ENCODE measurements at places on chromosomes 1 and 21.

GRCh38 chr1:56258371-56258770, 321.0 kb downstream of the PLPP3 start:
- no peak for DNase-seq

- no peak for DNase-seq
These were observed 165.0 kb downstream of the PLXNA2 start for GRCh38 chr1:208079161-208079560.

DNA sequence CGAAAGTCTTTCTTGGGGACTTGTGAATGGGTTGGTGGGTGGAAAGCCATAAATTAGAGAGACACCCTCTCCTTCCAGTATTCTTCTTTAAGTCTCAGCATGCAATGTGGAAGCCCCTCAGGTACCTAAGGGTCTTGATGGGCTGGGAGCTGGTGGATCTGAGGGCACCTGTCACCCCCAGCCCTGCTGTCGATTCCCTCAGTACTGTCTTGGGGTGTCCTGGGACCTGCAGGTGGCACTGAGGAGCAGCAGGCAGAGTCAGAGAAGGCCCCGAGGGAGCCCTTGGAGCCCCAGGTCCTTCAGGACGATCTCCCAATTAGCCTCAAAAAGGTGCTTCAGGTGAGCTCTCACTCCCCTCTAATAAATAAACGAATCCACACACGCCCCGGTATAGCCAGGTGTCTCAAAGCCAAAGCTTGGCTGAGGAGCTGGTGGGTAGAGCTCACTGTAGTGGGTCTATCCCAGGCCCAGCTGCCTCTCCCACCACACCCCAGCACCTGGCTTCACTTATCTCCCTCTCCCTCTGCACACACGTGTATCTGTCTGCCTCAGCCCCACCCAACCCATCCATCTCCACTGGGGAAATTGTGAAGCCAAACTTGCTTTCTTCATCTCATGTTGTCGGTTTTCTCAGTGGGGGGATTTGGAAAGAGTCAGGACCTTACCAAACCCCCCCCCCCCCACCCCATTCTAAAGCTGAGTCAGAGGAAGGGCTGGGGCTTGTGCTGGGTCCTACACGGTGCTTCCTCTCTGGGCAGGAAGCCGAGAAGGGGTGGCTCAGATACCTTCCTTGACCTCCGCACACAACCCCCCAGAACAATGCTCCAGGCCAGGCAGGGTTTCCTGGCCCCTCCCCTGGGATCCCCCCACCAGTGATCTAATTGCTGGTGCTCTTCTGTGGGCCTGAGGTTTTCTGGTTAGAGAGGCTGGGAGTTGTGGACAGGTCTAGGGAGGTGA, 1.6 kb downstream of the ADAM15 start:
- DNase-seq: no peak

DNA sequence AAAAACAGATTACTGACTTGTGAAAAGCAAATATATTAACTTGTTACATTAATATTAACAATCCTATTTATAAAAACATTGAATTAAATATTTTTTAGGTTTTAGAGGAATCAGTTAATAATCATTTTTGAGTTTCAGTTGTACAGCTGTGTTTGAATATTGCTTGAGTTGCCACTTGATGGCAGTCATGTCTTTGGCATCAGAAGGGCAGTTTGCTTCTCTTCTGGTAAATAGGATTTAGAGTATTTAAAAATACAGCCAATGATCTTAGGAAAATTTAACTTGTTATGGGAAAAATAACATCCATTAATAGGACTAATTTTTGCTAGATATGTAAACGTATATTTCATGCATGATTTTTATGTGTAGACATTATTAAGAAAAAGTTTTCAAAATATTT, 234.1 kb downstream of the NCAM2 start:
- no peak for DNase-seq

GRCh38 chr1:161068306-161069234, 1.1 kb downstream of the ARHGAP30 start:
- peak; percentile 53 for DNase-seq

DNA sequence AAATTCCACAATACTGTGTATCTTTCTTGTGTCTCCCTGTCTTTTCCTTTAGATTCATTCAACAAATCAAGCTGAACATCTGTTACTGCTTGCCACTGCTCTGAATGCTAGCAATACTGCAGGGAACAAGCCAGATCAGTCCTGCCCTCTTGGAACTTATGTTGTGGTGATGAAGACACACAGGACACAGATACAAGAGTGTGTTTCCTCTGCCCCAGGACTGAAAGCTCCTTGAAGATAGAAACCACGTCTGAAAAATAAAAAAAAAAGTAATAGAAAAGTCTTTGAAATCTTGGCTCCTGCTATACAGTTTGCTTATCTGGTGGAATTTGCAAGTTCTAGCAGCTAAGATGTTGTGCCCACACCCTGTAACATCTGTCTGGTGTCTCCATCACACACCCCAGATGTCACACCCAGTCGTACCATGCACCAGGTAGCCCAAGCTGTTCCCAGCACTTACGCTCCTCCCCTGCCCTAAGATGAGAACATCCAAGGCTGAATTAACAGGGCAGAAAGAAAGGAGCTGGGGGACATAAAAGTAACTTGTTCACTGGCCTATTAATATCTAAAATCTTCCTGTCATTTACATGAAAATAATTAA, 80.2 kb upstream of the GALNT2 start:
- no peak for DNase-seq

- no peak for DNase-seq
These were observed 12.4 kb upstream of the LRRN2 start for GRCh38 chr1:204697893-204698292.

GRCh38 chr1:234478152-234478480, 863 bp downstream of the TARBP1 start:
- DNase-seq: peak; percentile 82

- DNase-seq: no peak
These were observed 7.4 kb upstream of the ATP2B4 start for GRCh38 chr1:203619091-203619780.

GRCh38 chr21:14583629-14584255, 37.6 kb upstream of the SAMSN1 start:
- no peak for DNase-seq

- no peak for DNase-seq
These were observed 367.1 kb upstream of the ADGRL2 start for GRCh38 chr1:81433676-81434075.

DNA sequence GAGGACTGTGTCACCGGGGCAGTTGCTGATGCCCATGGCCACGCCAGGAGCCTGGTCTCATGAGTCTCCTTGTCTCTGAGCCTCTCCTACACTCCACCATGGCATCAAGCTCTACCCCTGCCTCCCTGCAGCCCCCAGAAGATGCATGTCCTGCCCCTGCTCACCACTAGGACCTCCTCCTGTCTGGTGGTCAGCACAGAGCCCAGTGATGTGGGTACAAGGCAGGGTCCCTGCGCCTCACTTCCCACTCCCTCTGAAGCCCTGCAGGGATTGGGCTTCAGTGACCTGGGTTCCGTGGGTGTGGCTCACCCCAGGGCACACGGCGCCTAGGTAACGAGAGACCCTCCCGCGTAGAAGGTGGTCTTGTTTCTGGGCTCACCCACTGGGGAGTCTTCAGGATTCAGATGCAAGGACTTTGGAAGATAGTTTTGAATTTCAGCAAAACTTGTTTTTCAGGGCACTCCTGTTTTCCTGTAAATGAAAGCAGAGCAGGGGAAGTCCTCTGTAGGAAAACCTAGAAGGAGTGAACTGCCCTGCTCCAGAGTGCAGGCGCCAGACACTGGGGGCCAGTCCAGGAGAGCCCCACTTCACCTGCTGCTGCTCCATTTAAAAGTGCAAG, 2.8 kb downstream of the COL18A1 start:
- no peak for DNase-seq

GRCh38 chr1:33043267-33044092, 6.8 kb upstream of the AK2 start:
- DNase-seq: no peak

DNA sequence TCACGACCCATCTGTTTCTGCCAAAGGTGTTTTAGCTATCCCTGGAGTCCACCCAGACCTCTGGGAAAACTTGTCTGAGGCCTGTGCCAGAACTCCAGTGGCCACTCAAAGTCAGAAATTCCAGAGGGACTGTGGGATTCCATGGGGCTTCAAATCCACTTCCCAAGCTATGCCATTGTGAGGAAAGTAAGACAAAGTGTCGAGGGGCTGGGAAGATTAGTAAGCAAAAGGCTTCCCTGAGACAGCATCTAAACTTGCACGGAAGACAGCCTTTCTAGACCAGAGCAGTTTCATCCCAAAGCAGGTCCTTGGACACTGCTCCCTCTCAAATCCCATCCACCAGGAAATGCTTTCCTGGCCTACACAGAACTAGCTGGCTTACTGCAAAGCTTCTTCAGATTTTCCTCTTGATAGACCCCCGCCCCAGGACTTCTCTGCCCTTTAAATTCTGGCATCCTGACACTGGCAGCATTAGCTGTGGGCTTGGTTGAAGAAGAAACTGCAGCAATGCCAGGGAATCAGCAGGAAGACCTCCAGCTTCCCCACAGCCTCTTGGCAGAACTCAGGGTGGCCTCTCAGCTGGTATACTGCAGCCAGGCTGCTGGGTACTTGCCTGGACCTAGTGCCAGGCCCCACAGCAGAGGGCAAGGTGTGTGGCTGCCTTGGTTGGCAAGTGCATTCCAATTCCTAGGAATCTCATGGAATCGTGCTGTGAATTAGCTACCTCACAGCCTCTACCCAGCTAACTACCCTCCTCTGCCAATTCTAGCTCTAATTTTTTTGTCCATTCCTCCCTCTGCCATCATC, 27.3 kb upstream of the LMX1A start:
- no peak for DNase-seq

GRCh38 chr1:22303816-22304215, 147.8 kb upstream of the ZBTB40 start:
- no peak for DNase-seq

DNA sequence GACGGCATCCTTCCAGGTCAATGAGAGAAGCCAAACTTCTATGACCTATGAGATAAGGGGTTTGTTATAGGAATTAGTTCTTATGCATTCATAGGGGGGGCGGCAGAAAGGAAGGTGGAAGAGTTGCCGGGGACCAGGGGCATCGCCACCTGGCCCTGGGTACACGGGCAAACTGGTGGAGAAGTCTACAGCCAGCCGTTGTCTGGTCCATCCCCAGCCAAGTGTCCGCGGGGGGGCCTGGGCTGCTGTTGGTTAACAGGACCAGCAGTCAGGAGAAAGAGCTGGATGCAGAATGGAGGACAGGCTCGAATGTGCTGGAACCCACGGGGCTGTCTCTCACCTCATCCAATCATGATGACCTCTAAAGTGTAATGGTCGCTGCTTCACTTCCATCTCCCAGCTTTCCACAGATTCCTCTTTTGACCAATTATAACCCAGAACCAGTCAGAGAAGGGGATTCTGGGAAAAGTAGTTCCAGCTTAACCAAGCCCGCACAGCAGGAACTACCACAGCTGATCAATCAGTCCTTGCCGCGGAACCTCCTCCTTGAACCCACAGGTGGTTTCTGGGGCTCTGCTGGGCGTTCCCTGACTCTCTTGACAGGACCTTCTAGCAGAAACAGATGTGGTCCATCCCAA, 17.8 kb downstream of the TMEM51 start:
- DNase-seq: peak; percentile 54

Data from iPS-NIHi11 (cell line).